Motor neuron (in vitro differentiated cells): ENCODE measurements at places on chromosomes 5 and 9. TPM values are rescaled to one million over a fixed set of nuclear protein-coding genes. Genes with fewer than 3 reads are reported as not detected.

LCN15 gene
- 0.15 and 0.35 TPM in 2 replicates for total RNA-seq

ARSI gene
- total RNA-seq = 0.16 and 0.23 TPM in 2 replicates

HSD17B4 gene
- 143 and 149 TPM in 2 replicates for total RNA-seq

QSOX2 gene
- 10.3 and 11.0 TPM in 2 replicates for total RNA-seq

LAMC3 gene
- 0.05 and 0.31 TPM in 2 replicates for total RNA-seq

SPATA31C2 gene
- total RNA-seq = 0.15 TPM in 1 of 2 replicates, not detected in the other

TLX3 gene
- not detected in 2 replicates for total RNA-seq
